ENCODE measurements at places on chromosomes 12 and 14.

- DNase-seq = no peak
Observed at GRCh38 chr14:101054671-101055070, 151.1 kb upstream of the RTL1 start.

DNA sequence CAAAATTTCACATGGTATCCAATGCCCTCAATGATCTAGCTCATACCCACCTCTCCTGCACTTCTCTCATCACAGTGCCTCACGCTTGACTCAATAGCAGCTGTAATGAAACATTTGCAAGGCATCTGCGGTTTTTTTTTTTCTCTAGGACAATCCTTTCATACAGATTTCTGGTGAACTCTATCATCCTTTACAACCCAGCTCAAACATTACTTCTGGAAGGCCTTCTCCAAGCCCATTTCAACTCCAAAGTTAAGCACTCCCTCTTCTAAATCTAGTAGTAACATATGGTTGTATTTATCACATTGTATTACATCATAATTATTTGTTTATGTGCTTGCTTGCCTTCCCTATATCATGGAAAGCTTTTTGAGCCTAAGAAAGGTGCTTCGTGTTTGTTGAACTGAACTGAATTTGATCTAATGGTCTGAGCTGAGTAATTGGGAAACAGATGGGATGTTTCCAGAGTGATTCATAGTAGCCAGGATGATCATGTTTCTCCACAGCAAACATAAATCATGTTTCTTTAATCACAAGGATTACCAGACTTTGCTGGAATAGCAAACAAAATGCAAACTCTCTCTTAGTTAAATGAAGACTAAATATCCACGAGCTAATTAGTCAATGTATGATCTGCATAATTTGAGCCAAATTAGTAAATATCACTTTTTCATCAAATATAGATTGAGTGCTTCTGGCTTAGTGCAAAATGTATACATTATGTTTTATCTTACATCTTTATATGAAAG, 14.3 kb downstream of the CFL2 start:
- DNase-seq = no peak

GRCh38 chr12:51348116-51348515, 1.6 kb upstream of the CELA1 start:
- DNase-seq = no peak

GRCh38 chr12:11499806-11500187, 104.4 kb upstream of the PRB2 start:
- DNase-seq = no peak

GRCh38 chr12:6615802-6616201, 8.6 kb upstream of the CHD4 start:
- no peak for DNase-seq

DNA sequence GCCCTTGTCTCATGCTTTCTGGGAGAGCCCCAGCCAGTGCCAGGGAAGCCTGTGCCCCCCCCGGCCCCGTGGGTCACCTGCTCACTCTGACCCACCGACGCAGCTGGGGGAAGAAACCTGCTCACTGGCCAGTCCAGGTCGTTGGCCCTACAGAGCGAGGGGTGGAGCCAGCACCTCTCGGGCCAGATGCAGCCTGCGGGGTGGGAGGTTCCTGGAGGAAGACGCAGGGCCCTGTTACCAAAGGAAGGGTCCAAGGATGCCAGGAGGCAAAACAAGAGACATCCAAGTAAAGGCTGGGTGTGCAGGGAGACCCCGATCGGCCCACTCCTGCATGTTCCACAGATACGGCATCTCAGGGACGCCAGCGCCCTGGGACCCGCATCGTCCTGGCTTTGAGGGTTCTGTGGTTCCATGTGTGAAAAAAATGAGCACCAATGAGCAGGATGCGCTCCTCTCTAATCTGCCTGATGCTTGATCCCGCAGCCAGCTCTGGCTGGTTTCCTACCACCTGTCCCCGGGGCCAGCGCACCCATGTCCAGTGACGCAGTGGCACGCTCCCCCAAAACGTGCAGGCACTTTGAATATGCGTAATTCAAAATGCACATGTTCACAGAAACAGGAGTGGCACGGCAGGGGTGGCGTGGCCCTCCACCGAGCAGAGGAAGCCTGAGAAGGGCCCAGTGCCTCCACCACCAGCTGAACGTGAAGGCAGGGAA, 66.0 kb upstream of the GALNT9 start:
- no peak for DNase-seq

GRCh38 chr14:39419272-39419671, 13.0 kb downstream of the FBXO33 start:
- no peak for DNase-seq

- no peak for DNase-seq
Observed at GRCh38 chr12:51871126-51871525, 16.8 kb upstream of the ANKRD33 start.

GRCh38 chr14:33534632-33535031, 416.2 kb downstream of the EGLN3 start:
- DNase-seq = no peak

- no peak for DNase-seq
Observed at GRCh38 chr12:117390866-117391265, 29.4 kb upstream of the NOS1 start.

DNA sequence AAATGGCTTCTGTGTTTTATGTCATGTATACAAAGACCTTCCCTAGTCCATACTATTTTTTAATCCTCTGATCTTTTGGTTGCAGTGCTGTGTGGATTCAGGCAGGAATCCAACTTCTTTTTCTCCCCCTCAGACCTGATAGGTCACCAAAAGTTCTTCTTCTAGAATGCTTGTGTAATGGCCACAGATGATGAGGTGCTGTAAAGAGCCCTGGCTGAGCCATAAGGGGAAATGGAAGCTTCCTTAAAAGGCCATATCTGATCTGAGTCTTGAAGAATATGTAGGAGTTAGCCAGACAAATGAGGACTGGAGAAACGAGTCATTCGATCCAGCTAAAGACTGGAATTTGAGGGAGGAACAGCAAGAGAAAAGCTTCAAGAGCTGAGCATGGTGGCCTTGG, 353.9 kb downstream of the PCNX1 start:
- DNase-seq = no peak

DNA sequence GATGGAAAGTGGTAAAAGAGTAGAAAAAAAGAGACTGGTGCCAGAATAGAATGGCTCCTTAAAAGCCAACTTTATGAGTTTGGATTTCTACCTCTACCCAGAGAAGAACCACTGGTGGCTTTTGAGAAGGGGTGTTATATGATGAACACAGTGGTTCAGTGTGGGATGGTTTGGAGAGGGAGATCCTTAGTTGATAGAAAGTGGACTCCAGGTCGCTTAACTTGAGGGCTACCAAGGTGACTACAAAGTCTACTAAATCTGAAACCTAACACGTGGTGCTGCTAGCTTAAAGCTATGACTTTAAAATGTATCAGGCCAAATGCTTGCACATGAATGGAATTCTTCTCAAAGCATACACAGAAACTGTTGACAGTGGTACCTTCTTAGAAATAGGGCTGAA, 8.4 kb downstream of the SPTB start:
- no peak for DNase-seq

DNA sequence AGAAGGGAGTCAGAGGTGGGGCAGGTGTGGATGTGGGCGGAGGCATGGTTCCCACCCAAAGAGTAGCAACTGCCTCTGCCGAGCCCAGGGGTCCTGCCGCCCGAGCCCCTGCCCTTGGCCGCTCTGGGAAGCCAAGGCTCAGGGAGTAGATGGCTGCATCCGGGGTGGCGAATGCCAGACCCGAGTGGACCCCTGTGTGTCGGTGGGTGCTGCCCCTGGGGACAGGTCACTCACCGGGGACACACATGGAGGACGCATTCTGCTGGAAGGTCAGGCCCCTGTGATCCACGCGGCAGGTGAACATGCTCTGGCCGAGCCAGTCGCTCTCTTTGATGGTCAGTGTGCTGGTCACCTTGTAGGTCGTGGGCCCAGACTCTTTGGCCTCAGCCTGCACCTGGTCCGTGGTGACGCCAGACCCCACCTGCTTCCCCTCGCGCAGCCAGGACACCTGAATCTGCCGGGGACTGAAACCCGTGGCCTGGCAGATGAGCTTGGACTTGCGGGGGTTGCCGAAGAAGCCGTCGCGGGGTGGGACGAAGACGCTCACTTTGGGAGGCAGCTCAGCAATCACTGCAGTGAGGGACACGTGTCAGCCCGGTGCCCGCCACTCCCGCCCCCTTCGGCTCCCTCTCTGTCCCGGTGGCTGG, 329.0 kb downstream of the TMEM121 start:
- no peak for DNase-seq

- DNase-seq = no peak
Observed at GRCh38 chr12:122460061-122460460, 37.6 kb upstream of the CLIP1 start.

GRCh38 chr14:93533842-93534241, 103.1 kb downstream of the UNC79 start:
- DNase-seq = no peak

GRCh38 chr12:67151886-67152285, 117.3 kb upstream of the CAND1 start:
- DNase-seq = no peak

DNA sequence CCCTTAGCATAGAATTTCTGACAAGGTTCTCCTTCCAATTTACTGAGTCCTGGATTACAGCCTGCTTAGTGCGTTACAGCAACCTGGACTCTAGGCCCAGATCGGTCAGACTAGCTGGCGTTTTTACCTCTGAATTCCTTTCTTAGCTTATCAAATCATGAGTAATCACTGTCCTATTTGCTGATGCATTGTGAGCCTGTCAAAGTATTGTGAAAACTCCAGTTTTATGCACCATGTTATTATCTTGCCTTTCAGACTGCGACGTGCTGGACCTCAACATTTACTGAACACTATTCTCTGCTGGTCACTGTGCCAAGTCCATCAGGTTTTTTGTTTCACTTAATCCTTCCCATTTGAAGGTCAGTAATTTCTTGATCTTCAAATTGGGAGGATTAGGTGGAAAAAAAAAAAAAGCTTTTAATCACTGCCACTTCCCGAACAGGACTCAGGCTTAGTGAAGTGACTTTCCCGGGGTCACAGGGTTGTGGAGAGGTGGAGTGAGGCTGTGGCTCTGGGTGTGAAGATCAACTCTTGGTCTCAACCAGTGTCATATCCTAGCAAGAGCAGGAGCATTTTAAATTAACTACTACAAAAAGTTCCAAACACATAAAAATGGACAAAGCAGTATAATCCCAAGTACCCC, 31.2 kb downstream of the FBXO21 start:
- no peak for DNase-seq

DNA sequence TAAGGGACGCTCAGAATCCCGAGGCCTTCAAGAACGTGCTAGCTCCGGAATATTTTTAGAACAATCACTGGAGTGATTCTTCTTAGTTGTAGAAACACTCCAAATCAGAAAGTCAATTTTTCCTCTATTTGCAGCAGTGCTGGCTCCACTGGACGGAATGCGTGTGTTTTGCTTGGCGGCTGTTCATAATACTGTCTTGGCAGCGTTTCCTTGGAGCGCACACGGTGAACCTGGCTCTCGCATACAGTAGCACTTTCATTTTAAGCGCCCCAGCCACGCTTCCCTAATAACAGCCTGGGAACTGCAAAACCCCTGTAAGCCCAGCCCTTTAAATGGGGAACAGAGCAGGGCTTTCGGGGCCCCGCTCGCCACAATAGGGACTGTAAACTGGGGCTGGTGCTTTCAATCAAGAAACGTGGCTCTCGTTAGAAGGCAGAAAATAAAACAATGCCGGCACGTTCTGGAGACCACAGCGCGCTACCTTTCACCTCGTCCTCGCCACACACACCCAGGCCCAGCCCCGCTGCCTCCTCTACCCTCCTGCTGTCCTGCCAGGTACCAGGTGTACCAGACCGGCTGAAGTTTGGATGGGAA, 79.9 kb downstream of the BCL11B start:
- peak; percentile 71 for DNase-seq

- DNase-seq = no peak
Observed at GRCh38 chr12:116431677-116432300, 127.4 kb upstream of the MAP1LC3B2 start.

GRCh38 chr14:55430024-55430690, 10.3 kb downstream of the TBPL2 start:
- peak; percentile 42 for DNase-seq

- no peak for DNase-seq
Observed at GRCh38 chr14:51666826-51667225, 15.1 kb downstream of the FRMD6 start.

DNA sequence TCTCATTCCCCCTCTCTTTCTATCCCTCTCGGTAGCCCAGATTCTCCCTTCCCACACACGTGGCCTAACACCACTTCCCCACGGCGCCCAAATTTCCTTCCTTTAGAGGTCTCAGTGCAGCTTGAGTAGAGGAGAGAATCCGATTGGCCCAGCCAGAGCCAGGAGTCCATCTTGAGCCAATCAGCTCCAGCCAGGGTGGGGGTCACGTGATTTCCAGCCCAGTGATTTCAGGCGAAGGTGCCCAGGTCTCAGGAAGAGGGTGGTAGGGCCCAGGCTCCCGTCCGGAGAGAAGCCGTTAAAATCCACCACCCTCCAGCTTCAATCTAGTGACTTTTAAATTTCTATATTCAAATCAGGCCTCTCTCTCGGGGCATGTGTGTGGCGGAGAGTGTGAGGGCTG, 45.2 kb upstream of the MYL2 start:
- DNase-seq = no peak

- peak; percentile 76 for DNase-seq
Observed at GRCh38 chr12:92070864-92071445, 74.7 kb downstream of the BTG1 start.

DNA sequence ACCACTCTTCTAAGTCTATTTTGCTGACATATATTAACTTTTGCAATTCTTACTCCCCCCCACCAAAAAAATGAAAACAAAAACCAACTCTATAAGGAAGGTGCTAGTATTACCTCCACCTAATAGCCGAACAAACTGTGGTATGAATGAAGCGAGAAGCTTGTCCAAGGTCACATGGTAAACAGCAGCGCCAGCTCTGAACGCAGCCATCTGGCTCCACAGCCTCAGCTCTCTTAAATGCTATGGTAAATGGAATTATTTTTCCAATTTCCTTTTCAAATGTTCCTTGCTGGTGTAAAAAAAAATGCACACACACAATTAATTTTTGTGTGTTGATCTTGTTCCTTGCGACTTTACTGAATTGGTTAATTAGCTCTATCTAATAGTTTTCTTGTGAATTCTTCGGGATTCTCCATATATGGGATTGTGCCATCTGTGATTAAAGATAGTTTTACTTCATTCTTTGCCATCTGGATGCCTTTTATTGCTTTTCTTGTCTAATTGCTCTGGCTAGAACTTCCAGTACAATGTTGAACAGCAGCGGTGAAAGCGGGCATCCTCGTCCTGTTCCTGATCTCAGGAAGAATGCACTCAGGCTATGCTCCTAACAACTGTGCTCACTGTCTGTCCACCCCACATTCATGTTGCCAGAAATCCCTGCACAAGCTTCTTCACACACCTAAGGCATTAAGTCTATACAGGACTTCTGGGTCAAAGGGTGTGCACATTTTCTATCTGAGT, 10.7 kb upstream of the C12orf76 start:
- DNase-seq = no peak

GRCh38 chr12:24364921-24365320, 415.5 kb upstream of the SOX5 start:
- DNase-seq = no peak

Data from mucosa of gallbladder (tissue), 1 donor.